CD4-positive, alpha-beta T cell (primary cell): ENCODE measurements at places on chromosomes 5 and 9.

DNA sequence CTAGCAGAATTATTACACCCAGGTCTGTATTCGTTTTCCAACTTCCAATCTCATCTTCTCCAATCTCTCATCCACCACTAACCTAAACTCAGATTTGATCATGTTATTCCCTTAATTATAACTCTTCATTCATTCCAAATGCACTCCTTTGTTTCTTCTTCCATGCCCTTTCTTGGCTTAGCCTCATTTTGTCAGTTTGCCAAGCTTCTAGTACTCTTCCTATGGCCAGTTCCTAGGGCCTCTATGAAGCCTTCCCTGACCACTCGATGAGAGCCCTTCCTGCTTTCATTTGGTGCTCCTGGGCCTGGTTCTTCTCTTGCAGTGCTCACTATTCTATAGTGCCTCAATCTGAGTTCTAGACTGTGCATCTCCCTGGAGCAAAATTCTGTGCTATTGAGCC, 5.8 kb downstream of the FAM219A start:
- DNase-seq = no peak

GRCh38 chr5:119597728-119598298, 31.5 kb upstream of the FAM170A start:
- DNase-seq = no peak

DNA sequence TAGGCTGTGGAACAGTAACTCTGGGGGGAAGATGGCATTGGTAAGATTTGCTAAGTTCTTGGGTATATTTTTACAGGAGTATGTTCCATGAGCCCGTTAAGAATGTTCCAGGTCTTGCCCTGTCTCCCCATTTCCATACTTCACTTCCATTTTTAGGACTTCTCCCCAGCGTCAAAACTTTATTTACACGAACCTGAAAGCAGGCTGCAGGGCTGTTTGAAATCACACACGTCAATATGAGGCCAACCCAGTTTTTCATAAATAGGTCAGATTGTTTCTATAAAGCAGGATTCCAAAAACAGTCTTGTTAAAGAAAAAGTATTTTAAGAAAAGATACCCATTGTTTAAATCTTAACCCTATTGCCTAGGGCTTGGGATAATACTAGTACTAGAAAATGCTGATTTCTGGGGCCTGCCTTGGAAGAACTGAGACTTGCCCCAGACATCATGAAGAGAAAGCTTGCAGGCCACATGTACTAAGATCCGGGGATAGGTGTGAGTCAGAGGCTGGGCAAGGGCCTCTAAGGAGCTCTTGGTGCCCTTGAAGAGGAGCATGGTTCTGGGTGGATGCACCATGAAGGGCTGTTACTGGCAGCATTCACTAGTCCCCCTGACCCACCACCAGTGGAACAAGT, 24.2 kb downstream of the TRIO start:
- DNase-seq = no peak

DNA sequence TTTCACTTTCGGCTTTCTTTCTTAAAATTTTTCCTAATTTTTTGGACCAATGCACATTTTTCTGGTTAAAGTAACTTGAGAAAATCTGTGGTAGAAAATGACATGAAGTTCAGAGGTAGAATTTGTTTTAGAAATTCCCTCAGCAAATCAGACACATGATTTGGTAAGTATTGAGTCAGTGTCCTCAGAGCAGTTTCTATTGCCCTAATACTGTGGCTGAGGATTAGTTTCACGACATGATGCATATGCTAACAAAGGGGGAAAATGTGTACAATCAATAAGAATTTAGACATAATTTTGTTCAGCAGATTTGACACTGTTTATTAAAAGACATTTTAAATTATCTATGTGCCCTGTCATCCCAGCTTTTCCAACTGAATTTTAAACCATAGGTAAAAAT, 56.2 kb upstream of the GCNT4 start:
- DNase-seq = no peak

- DNase-seq = no peak
Observed at GRCh38 chr9:89978185-89978584, 373.4 kb downstream of the GADD45G start.

DNA sequence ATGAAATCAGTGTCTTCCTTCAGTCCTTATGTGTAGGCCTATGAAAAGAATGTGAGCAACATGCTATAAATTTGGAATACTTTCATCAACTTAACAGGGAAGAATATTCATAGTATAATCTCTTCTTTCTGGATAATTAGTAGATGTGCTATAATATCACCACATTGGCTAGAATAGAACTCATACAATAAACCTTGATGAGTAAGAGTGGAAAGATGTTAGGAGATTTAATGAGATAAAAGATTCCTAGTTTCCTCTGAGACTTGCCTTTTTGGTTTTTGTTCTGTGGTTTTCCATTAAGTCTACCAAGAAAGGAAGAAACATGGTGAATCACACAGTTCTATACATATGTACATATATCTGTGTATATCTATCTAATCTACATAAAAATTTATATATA, 301.8 kb upstream of the PRR16 start:
- no peak for DNase-seq

GRCh38 chr9:103802068-103802467, 292.0 kb upstream of the SMC2 start:
- DNase-seq = no peak

- no peak for DNase-seq
Observed at GRCh38 chr5:127909066-127909465, 174.5 kb upstream of the SLC12A2 start.

DNA sequence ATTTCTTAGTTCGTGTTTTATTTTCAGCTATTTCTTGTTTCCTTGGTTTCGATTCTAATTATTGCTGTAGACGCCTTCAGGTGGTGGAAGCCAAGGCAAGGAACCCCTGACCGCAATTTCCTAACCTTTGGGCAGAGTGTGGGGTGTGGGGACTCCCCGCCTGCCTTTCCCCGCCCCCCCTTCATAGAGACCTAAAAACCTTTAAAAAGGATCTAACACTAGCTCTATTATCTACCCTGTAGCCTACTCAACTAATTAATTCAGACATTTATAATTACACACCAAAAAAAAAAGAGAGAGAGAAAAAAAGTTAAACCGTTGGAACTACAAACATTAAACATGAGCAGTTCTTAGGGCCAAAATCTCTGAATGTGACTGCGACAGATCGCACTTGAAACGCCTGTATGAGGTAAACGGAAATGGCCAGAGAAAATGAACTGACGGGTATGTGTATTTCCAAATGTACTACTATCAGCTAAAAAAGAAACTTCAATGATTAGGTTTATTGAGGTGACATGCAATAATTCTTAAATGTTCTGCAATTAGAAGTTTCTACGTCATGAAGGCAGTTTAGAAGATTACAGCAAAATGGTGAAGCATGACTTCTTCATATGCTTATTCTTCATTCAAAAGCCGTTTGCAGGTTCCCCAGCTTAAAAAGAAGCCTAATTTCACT, 19.0 kb upstream of the FER start:
- peak; percentile 41 for DNase-seq

DNA sequence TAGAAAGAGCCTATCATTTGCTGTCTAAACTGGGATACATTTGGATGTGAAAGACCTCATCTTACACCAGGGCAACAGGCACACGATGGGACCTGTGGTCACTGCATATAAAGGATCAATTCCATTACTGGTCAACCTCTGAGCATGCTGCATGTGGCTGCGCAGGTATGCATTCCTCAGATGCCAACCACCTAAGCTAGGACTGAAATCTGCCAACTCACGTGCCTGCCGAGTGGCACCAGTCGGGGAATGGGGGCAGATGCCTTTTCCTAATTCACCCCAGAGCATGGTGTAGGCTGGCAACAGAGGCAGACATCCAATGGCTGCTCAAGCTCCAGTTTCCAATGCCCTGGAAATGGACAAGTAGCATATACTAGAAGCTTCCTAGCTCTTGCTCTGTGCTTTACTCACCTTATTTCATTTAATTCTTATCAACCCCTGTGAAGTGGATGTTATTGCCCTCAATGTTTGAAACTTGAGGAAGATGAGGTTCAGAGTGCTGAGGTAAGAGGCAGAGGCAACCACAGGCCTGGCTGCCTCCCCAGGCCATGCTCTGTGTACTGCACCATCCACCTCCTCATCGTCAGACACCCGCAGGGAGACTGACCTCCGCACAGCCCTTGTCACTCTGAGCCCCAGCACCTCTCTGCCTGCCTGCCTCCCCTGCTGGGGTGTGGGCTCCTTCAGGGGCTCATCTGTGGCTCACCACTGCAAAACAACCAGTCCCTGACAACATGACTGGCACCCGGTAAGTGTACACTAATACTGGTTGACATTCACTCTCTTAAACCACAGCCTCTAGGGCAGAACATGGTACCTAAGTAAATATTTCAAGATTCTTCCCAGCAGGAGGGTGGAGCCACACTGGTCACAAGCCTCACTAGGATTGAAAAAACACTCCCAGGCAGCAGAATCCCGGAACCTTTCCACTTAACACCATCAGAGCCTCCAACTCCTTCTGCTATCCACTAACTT, 228.5 kb downstream of the CRB2 start:
- no peak for DNase-seq

- DNase-seq = no peak
Observed at GRCh38 chr5:28505121-28505520, 1466.7 kb upstream of the CDH9 start.

GRCh38 chr9:15423231-15423985, 732 bp downstream of the SNAPC3 start:
- DNase-seq = peak; percentile 4

- DNase-seq = no peak
Observed at GRCh38 chr9:112535811-112536210, 49.2 kb downstream of the KIAA1958 start.

- DNase-seq = no peak
Observed at GRCh38 chr5:74274326-74274725, 366.2 kb downstream of the ENC1 start.

GRCh38 chr5:148776261-148776660, 50.1 kb upstream of the ADRB2 start:
- no peak for DNase-seq

DNA sequence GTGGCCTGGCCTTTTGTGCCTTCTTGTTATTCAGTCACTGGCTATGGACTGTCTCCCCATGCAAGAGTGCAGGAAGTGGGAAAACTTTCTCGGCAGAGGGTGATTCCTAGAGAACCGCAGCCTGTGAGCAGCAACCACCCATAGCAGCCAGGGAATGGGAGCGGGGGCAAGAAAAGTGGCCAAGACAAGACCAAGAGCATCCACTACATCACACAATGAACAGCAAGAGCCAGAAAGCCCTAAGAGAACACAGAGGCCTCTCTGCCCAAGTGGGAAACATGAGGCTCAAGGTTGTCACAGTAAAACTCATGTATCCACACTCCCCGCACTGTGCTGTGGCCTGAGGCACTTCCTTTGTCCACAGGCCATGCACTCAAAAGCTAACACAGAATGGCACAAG, 129.1 kb upstream of the FSTL4 start:
- no peak for DNase-seq

DNA sequence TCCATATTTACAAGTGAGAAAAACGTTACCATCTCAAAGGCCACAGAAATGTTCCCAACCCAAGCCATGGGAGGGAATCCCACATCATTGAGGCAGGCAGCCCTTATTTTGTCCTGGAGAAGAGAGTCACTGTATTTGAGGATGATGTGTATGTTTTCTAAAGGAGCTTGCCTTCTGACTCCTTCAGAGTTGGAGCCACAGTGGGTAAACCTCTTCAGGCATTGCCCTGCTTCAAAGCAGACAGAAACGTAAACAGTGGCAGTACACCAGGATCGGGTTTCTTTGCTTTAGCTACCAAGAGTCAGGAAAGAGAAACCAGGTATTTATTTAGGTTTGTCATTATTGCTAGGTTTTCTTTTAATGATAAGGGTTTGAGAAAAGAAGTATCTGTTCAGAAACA, 45.7 kb downstream of the MUSK start:
- no peak for DNase-seq

DNA sequence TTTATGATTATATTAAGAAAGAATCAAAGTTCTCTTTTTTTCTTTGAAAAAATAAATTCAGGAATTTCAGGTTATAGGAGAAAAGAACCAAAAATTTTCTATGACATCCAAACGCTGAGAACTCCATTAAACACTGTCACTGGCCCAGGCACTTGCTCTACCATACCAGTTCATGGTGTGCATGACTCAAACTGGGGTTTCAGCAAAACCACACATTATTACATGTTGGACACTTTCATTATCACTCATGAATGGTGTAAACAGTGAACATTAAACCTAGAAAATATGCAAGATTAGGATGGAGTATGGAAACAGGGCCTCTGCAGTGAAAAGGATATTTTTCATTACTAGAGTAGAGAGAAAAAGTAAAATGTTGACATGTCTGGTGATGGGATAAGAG, 369.9 kb upstream of the FAM174A start:
- DNase-seq = no peak

GRCh38 chr5:88248094-88248493, 20.6 kb downstream of the TMEM161B start:
- no peak for DNase-seq

DNA sequence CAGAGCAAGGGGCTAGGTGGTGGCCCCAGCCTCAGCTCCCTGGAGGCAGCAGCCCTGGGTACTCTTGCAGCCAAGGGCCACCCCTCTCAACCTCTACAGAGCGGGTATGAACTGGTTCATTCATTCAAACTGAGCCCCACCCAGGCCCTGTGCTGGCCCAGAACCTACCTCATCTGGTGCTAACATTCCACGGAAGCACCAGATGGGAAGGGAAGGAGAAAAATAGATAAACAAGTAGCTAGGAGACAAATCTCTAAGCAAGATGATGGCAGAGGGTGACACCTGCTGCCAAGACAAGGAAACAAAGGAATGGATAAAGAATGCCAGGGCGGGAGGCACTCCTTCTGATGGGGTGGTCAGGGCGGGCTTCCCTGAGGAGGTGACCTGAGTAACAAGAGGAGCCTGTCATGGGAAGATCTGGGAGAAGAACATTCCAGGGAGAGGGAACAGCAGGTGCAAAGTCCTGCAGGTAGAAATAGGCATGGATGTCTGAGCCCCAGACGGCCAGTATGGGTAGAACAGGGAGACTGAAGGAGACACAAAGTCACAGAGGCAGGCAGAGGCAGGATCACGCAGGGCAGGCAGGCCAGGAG, 6.1 kb downstream of the ST6GALNAC4 start:
- no peak for DNase-seq

DNA sequence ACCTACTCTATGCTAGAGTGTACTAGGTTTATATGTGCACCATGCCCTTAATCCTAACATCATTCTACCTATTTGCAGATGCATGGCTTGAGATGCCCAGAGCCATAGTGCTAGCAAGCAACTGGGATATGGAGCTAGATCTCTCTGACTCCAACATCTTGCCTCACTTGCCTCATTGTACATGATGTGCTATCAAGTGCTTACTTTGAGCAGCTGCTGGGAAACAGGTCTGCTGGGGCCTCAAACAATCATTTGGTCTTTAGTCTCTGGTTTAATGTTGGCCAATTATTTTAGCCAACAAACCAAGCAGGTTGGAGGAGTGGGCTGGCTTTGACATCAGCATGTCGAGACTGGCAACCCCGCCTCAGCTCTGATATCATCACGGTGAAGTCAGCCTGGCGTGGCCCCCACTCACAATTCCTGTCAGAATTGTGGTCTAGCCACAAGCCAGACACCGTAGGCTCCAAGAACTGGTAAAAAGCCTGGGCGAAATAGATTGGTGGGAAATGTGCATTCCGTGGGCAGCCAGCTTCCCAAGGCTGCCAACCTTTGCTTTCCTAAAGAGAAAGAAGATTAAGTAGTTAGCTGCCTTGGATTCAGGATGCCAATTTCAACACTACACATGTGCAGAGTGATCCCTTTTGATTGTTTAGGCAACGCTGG, 21.1 kb upstream of the GAS1 start:
- DNase-seq = no peak
